Activated CD4-positive, CD25-positive, alpha-beta regulatory T cell treated with anti-CD3 and anti-CD28 coated beads, Interleukin-2, amount 50 U/mL, for 16 hours (primary cell): ENCODE measurements at places on chromosomes 5 and 9.

DNA sequence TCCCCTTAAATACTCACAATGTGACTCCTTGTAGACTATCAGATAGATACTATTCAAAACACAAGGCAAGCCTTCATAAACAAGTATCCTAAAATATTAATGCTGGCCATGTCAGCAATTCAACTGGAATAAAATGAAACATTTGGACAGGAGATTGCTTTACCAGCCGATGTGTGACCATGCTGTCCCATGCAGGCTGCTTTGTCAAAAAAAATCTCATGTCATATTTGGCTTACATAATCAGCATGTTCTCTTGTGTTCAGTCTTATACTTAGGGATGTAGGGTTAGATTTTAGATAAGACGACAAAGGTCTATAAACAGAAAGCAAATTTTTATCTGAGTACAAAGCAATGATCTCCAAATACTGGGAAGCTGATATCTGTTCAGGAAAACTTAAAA, 108.5 kb downstream of the NR6A1 start:
- DNase-seq, result no peak

- DNase-seq, result no peak
Measured at GRCh38 chr5:42454216-42454995, 31.2 kb downstream of the GHR start.

DNA sequence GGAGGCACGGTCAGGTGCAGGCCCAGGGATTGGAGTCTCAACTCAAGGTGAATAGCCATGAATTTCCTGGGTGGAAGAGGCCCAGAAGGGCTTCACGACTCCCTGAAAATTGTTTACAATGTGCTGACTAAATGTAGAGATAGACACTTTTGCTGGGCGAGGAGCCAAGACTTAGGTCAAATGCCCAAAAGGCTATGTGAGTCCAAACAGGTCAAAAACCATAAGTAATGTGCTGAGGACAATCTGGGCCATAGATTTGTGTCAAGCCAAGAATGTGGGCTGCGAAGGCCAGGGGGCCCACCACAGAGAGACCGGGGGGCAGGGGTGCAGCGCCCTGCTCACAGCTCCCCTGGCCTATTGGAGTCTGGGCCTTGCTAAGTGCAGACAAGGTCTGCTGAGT, 197.8 kb downstream of the HSPA4 start:
- DNase-seq, result no peak

DNA sequence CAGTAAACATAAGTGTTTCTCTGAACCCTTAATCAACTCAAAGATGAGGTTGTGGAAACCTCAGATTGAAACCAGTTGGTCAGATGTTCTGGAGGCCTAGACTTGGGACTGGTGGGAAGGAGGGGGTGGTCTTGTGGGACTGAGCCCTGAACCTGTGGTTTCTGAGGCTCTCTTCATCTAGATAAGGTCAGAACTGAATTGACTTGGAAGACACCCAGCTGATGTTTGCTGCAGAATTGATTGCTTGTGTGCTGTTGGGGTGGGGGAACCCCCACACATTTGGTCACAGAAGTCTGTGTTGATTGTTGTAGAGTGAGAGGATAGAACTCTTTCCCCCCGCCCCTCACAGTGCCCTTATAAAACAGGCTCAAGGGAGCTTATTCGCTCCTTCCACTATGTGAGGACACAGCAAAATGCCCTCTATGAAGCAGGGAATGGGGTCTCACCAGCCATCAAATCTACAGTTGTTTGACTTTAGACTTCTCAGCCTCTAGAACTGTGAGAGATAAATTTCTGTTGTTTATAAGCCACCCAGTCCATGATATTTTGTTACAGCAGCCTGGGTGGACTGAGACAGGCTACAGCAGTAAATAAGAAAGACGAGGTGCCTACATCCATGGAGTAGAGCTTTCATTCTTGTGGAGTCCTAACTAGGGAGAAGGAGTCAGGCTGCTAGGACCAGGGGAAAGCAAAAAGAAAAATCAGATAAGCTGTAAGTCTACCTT, 25.7 kb upstream of the UGCG start:
- no peak for DNase-seq

DNA sequence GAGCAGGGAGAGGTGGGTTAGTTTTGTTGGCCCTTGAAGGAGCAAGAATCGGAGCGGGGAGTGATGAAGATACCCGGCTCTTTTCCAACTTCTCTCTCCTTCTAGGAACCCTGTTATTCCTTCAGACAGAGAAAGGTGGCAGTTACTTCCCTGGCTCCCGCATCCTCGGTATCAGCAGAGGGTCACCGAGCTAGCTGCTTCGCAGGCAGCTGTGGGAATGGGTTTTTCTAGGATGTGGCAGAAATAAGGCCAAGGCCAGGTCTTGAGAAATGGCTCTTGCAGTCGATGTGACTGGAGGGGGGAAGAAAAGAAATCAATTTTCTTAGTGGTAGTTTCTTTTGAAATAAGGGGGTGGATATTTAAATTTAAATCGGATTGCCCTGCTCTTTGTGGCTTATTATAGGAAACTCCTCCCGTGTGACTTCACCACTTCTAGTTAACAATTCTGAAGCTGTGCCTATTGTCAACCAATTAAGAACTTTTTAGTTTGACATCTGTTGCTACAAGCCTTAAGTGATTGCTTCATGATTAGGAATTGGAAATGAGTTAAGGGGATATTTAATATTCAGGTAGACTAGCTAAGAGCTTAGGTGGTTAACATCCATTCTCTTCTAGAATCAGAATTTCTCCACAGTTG, 1.4 kb downstream of the SAP30L start:
- no peak for DNase-seq

GRCh38 chr9:8570776-8571175, 771.2 kb upstream of the DMAC1 start:
- DNase-seq, result no peak

GRCh38 chr5:111563031-111563822, 50.9 kb upstream of the STARD4 start:
- DNase-seq, result no peak

- DNase-seq, result no peak
Measured at GRCh38 chr9:26043431-26043830, 365.2 kb upstream of the TUSC1 start.

DNA sequence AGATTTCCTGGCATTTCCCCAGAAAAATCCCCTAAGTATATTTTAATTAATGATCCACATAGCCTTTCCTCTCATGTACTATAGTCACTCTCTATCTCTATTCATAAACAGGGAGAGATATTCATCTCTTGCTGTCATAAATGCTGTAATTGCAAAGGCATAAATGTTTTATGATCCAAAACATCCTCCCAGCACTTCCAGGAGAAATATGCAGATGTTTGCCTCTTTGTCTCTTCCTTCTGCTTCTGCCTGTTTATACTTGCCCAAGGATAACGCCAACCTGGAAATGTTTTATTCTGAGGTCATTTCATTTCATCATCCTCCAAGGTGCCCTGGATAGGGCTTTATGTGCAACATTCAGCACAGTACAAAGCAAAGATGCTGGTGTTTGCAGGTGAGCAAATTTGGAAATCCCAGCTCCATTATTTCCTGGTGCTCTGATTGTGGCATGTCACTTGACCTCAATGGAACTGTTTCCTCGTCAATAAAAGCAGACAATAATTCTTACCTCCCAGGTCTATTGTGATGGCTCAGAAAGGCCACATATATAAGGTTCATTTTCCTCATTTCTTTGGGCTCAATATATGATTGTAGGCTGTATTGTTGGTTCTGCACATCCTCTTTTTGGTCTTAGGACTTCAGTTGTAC, 6.9 kb downstream of the TNFSF15 start:
- no peak for DNase-seq

- no peak for DNase-seq
Measured at GRCh38 chr9:136996361-136997292, at the start of gene CLIC3. TSS of gene CLIC3 (minus strand) at chr9:136996568. CDS start at chr9:136996543, 25 bp downstream.

DNA sequence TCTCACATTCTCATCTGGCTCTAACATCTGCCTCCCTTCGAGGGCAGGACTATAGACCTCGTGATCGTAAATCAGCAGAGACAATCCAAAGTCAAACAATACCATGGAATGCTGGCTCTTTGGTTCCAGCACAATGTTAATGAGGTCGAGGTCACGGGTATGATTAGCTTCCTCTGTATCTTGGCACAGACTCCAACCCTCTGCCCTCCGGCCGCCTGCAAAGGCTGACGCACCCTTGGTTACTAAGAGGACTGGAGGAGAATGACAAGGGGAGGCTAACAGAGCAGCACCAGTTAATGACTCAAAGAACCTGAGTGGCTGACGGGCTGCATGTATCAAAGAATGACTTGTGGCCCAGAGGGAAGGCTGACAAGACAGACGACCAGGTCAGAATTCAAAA, 10.1 kb downstream of the LHFPL2 start:
- DNase-seq, result no peak

GRCh38 chr5:1437876-1438559, 7.2 kb downstream of the SLC6A3 start:
- no peak for DNase-seq

- DNase-seq, result no peak
Measured at GRCh38 chr5:125372694-125373631, 626.5 kb upstream of the ZNF608 start.

DNA sequence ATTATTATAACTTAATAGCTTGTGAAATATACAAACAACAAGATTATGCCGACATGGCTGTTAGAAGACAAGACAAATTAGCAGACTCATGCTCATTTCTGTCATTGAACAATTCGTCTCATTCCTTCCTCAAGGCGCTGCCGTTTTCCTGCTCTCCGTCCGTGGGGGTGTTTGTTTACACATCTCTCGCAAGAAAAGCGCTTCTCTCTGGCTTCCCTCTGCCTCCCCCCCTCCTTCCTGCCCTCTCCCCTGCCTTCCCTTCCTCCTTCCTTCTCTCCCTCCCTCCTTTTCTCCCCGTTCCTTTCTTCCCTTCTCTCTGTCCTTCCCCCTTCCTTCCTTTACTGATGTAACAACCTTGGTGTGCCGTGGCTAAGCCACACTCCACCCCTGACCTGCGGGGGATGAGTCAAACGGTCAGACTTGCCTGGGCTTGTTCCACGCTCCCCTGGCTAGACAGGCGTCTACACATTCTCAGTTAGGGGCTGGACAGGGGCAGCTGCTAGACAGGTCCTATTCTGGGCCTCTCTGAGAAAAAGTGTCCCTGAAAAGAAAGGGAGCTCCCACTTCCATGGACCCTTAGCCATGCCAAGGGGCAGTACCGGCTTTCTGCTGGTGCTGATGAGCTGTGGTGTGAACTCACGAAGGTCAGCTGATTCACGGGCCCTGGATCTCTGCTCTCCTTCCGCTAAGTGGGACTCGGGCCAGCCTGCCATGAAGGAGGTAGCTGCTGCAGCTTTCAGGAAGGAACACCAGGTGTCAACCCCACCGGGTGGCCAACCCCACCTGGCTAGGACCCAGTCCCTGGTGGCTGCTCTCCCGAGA, 32.0 kb upstream of the SPTLC1 start:
- no peak for DNase-seq

DNA sequence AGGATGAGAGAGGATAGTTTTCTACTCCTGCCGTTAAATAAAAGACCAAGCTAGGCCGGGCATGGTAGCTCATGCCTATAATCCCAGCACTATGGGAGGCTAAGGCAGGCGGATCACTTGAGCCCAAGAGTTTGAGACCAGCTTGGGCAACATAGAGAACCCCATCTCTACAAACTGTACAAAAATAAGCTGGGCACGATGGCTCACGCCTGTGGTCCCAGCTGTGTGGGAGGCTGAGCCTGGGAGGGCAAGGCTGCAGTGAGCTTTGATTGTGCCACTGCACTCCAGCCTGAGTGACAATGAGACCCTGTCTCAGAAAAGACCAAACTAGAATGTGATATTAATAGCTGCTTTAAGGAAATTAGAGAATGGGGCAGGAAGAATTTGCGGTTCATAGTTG, 158.4 kb downstream of the NIPBL start:
- no peak for DNase-seq

- DNase-seq, result no peak
Measured at GRCh38 chr9:37746448-37747270, 6.9 kb upstream of the TRMT10B start.

- no peak for DNase-seq
Measured at GRCh38 chr9:34431667-34432066, 26.7 kb downstream of the FAM219A start.

DNA sequence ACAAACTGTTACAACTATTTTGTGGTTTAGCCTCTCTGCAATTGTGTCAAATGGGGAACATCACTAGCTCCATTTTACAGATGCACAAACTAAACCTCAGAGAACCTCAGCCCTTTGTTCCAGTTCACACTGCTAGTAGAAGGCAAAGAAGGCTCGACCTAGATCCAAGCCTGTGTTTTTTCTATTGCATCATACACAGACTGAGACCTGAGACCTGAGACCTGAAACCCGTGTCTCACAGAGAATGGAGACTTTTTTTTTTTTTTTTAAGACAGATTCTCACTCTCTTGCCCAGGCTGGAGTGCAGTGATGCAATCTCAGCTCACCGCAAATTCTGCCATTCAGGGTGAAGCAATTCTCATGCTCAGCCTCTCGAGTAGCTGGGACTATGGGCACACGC, 120.8 kb downstream of the GALNT10 start:
- no peak for DNase-seq

- DNase-seq, result no peak
Measured at GRCh38 chr5:133203317-133204305, 151.8 kb downstream of the HSPA4 start.

- no peak for DNase-seq
Measured at GRCh38 chr5:55711507-55712022, 559 bp downstream of the SLC38A9 start.

GRCh38 chr9:128383007-128383753, 12.0 kb downstream of the URM1 start:
- DNase-seq, result no peak

- DNase-seq, result no peak
Measured at GRCh38 chr5:172943283-172943841, 15.9 kb upstream of the RPL26L1 start.

DNA sequence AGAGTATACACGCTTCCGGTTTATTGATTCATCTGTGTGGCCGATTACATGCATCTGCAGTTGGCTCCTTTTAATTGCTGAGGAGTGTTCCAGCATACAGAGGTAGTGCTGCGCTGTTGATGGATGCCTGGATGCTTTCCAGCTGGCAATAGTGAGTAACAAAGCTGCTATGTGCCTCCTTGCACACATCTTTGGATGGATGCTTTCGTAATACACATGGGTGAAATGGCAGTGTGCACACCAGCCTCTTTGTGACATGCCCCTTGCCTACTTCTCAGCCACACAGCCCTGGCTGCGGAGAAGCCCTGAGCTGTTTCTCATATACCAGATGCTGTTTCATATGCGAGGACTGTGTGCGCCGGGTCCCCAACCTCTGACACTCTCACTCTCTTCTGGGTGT, 151.0 kb downstream of the GADD45G start:
- DNase-seq, result no peak

DNA sequence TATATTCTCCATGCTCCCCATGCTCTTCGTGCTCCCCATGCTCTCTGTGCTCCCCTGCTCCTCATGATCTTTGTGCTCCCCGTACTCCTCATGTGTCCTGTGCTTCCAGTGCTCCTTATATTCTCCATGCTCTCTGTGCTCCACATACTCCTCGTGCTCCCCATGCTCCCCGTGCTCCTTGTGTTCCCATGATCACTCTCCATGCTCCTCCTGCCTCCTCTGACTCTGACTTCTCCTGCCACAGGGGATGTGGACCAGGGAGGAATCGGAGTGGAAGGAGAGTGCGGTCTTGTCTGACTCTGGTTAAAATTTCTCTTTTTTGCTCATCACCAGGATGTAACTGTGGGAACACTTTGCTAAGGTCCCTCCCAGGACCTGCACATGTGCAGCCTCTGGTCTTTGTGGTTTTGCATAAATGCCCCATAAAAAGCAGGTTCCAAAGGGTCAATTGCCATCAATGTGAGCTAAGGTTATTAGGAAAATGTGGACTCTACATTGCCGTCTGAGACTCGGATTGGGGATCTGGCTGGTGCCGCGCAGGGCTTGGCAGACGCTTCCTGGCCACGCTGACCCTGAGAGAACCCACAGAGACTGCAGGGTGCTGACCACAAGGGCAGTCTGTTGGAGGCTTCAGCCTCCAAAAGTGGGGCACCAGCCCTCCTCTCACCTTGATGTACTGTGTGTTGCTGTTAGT, 52.5 kb downstream of the TRIP13 start:
- DNase-seq, result no peak
